Natural killer cell (primary cell): ENCODE measurements at places on chromosomes 4 and X. TPM values are rescaled to one million over a fixed set of nuclear protein-coding genes. Genes with fewer than 3 reads are reported as not detected.

Gene RHOXF2B
- not detected for total RNA-seq

Gene EREG
- total RNA-seq: 23.3 TPM

Gene IBSP
- total RNA-seq: not detected

Gene MTNR1A
- total RNA-seq: not detected

Gene LRP2BP
- 2.2 TPM for total RNA-seq

Gene BGN
- not detected for total RNA-seq

Gene PRDM5
- total RNA-seq: not detected

Gene CTSO
- total RNA-seq: 25.2 TPM

Gene SRPK3
- total RNA-seq: not detected

Gene CFAP47
- total RNA-seq: not detected

Gene SOX3
- total RNA-seq: not detected

Gene TCEAL7
- total RNA-seq: not detected

GRCh38 chrX:7188672-7189071, 40.7 kb upstream of the PUDP start:
- DNase-seq: no peak

- no peak for DNase-seq
These were observed 321.6 kb downstream of the ARHGAP10 start for GRCh38 chr4:148053298-148054003.

DNA sequence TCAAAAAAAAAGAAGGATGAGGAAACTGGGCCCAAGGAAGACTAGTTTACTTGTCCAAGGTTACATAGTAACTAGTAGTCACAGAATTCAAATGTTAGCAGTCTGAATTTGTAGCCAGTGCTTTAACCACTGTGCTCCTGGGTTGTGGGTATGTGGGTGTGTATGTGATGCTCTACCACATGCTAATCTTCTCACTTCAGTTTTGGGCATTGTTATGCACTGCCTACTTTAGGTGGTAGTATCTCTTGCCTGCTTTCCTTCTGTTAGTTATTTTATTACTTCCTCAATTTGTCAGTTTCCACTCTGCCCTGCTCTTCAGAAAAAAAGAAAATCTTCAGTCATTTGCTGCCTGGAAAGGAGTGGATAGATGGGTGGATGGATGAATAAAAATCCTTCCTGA, 219.2 kb downstream of the RPA4 start:
- DNase-seq: no peak

- DNase-seq: no peak
These were observed 15.9 kb upstream of the CCDC149 start for GRCh38 chr4:24928708-24929107.

- DNase-seq: no peak
These were observed 225.0 kb downstream of the ADAM29 start for GRCh38 chr4:175143116-175143515.

- no peak for DNase-seq
These were observed 189.8 kb upstream of the ANK2 start for GRCh38 chr4:112859456-112860184.

DNA sequence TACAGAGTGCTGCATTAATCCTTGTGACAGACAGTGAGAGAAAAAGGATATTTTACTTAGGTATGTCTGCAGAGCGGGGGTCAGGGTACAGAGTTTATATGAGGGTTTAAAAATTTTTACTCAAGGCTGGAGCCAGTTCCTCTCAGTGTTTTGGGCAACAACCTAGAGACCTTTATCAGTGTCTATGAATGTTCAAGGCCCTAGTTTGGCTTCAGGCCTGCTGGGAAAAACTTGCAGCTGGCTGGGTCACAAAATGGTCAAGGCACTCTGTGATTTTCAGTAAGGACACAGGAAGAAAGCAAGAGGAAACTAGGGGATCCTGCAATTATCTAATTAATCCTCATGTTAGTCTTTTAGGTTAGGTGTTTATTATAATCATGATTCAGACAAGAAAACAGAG, 10.8 kb upstream of the C4orf54 start:
- DNase-seq: no peak

GRCh38 chr4:85773372-85773771, 298.4 kb downstream of the ARHGAP24 start:
- no peak for DNase-seq

DNA sequence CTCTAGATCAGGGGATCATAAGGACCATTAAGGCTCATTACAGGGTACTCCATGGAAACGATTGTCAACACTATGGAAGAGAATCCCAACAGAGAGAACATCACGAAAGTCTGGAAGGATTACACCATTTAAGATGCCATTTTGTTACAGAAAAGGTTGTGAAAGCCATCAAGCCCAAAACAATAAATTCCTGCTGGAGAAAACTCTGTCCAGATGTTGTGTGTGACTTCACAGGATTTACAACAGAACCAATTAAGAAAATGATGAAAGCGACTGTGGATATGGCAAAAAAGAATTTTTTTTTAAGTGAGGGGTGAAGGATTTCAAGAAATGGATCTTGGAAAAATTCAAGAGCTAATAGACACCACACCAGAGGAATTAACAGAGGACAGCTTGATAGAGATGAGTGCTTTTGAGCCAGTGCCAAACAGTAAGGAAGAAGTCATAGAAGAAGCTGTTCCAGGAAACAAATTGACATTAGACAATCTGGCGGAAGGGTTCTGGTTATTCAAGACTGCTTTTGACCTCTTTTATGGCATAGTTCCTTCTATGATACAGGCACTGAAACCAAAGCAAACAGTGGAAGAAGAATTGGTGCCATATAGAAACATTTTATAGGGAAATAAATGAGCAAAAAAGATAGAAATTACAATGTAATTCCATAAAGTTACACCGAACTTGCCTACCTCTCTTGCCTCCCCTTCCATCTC, 17.3 kb upstream of the LSM6 start:
- DNase-seq: no peak

DNA sequence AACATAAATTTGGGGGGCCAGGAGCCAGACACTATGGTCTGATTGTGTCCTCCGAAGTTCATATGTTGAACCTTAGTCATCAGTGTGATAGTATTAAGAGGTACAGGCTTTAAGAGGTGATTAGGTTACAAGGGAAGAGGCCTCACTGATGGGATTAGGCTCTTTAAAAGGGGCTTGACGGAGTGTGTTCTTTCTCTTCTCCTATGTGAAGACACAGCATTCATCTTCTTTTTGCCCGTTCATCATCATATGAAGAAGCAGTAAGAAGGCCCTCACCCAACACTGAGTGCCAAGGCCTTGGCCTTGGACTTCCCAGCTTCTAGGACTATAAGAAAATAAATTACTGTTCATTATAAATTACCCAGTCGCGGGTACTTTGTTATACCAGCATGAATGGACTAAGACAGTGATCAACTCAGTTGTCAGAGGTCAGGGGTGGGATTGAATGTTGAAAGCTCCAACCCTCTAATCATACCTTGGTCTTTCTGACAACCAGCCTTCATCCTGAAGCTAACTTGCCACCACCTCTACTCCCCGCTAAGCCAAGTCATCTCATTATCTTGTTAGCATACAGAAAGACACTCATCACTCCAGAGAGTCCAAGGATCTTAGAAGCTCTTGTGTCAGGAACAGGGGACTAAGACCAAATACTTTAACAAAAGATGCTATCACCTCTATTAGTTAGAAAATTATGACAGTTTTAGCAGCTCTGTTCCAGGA, 543.4 kb upstream of the DIPK2B start:
- DNase-seq: no peak

DNA sequence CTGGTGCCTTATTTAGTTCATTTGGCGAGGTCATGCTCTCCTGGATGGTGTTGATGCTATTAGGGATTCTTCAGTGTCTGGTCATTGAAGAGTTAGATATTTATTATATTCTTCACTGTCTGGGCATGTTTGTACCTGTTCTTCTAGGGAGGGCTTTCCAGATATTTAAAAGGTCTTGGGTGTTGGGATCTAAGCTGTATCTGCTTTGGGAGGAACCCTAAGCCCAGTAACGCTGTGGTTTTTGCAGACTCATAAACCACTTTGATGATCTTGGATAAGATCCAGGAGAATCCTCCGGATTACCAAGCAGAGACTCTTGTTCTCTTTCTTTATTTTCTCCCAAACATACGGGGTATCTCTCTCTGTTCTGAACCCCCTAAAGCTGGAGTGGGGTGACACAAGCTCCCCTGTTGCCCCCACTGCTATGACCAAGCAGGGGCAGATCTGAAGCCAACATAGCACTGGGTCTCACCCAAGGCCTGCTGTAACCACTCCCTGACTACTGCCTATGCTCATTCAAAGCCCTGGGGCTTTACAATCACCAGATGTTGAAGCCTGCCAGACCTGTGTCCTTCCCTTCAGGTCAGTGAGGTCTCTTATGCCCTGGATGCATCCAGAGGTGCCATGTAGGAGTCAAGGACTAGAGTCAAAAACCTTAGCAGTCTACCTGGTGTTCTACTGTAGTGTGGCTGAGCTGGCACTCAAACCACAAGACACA, 187.6 kb downstream of the GUCY2F start:
- DNase-seq: no peak

DNA sequence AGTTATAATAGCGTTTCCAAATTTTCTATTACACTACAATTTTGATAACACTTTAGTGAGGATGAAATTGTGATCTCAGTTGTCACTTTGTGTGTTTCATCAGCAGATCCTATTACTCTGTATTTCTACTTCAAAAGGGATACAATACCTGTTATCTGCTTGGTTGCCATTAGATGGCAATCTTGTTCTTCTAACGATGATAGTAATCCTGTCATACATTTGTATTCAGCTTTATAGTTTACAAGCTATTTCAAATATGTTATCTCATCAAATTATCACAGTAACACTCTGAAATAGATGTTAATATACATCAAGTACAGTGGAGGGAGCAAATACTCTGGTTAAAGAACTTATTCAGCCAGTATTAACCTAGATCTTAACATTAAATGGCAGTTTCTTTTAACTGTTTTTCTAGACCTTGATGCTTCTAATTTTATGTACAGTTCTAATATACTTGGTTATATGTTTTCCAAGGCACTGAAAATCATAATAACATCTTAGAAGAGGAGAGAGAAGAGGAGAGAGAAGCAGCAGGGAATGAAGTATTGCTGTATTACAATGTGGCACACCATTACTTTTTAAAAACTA, 292.0 kb downstream of the CCSER1 start:
- DNase-seq: no peak

GRCh38 chr4:67531379-67531962, 13.8 kb downstream of the CENPC start:
- no peak for DNase-seq

GRCh38 chr4:62450740-62451139, 1250.6 kb downstream of the ADGRL3 start:
- DNase-seq: no peak

- no peak for DNase-seq
These were observed 16.1 kb upstream of the VCX3A start for GRCh38 chrX:6550999-6551398.

GRCh38 chr4:52135171-52135570, 84.1 kb downstream of the SPATA18 start:
- no peak for DNase-seq

GRCh38 chr4:41569961-41570360, 32.0 kb downstream of the LIMCH1 start:
- no peak for DNase-seq
